ENCODE measurements at places on chromosomes 12 and 14.

- no peak for DNase-seq
These were observed 228.7 kb downstream of the CACNA1C start for GRCh38 chr12:2281446-2281845.

DNA sequence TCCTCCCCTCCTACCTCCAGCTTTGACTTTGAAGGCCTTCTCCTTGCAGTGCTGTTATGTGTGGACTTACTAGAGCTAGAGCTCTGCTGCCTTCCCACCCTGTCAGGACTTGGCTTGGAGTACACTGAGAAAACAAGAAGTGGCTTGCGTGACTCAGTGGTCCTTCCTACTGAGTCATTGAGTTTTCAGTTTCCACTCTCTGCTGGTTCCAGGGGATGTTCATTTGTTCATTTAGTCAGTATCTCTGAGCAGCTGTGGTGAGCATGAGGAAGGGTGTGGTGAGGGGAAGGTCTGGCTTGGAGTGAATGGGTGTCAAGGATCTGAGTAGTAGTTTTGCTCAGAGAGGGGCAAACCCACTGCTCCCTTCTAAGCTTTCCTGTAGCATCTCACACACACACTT is 17.2 kb upstream of the ELK3 start:
- peak; percentile 88 for DNase-seq

- no peak for DNase-seq
These were observed 215.5 kb downstream of the C12orf50 start for GRCh38 chr12:87813476-87814234.

GRCh38 chr12:103908877-103909276 is 21.3 kb upstream of the HSP90B1 start:
- no peak for DNase-seq

DNA sequence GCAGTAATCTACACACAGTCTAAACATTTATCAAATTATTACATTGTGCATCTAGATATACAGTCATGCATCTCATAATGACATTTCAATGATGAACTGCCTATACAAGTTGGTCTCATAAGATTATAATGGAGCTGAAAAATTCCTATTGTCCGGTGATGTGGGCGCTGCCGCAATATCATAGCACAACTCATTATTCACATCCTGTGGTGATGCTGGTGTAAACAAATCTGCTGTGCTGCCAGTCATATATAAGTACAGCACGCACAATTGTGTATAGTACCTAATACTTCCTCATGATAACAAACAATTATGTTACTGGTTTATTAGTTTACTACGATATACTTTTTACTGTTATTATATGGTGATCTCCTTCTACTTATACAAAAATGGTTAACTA is 768.8 kb upstream of the NOVA1 start:
- DNase-seq: no peak

- peak; percentile 16 for DNase-seq
These were observed 39.4 kb downstream of the STAB2 start for GRCh38 chr12:103626498-103626897.
